ENCODE measurements at places on chromosomes 1 and 21.

GRCh38 chr1:17563494-17564281, 24.2 kb downstream of the ARHGEF10L start:
- no peak for DNase-seq

DNA sequence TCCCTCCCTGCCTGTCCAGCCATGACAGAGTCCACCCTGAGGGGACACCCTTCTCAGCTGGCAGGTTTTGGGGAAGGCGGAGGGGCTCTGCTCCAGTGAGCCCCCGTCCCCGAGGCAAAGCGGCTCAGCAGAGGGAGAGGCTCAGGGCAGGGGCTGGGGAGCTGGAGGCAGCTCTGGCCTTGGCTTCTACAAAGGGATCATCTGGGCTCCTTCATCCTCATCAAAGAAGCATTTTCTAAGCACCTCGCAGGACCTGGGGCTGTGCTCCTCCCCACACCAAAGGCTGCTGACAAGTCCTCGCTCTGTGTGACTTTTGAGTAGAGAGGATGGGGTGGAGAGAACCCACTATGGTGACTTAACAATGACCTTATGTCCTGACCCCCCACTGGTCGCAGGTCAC, 21.0 kb upstream of the CLSTN1 start:
- DNase-seq = no peak

GRCh38 chr1:174939775-174940545, 59.8 kb upstream of the CACYBP start:
- no peak for DNase-seq

DNA sequence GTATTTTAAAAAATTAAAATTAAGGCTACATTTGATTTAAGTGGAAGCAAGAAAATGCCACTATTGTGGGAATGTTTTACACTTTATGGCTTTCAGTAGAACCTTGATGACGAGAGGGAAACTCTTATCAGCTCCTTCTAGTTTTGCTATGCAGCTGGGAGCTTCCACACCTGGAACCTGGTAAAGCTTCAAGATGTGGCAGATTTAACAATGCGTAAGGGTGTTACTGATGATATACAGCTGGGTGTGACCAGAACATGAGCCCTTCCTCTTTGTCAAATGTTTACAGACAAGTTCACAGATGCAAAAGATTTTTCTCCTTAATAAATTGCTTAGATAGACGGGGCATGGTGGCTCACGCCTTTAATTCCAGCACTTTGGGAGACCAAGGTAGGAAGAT, 20.3 kb downstream of the TTC13 start:
- no peak for DNase-seq

DNA sequence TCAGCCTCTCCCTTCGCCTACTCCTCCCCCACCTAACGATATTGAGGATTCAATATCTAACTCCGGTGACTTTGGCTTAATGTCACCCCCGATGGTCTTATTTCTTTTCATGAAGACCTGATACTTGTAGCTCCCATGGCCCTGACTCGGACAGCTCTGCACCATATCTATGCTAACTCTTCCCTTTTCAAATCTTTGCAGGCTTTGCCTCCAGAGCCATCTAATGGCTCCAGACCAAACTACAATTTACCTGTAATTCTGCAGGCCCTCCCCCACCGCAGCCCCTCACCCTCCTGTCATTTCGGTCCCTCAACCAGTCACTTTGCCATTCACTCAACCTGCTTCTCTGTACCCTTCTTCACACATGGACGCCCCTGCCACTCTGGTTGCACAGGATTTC, 7.9 kb upstream of the GSTM5 start:
- no peak for DNase-seq

- DNase-seq = no peak
Measured at GRCh38 chr1:220915117-220915440, 35.8 kb downstream of the HLX start.

- no peak for DNase-seq
Measured at GRCh38 chr1:156217871-156218270, 5.1 kb downstream of the PMF1 start.

DNA sequence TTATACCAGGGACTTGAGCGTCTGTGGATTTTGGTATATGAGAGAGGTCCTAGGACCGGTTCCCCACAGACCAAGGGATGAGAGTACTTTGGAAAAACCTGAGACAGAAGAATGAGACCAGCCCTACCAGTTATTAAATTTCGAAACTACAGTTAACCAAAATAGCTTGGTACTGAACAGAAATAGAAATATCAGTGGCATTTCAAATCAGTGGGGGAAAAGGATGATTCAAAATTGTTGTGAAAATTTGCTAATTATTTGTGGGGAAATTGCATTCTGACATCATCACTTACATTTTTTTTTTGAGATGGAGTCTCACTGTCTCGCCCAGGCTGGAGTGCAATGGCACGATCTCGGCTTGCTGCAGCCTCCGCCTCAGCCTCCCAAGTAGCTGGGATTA, 8.2 kb downstream of the EXOC8 start:
- no peak for DNase-seq

- DNase-seq = no peak
Measured at GRCh38 chr1:61054601-61054993, 27.8 kb upstream of the NFIA start.

GRCh38 chr1:229191066-229191674, 79.7 kb upstream of the RAB4A start:
- DNase-seq = no peak

DNA sequence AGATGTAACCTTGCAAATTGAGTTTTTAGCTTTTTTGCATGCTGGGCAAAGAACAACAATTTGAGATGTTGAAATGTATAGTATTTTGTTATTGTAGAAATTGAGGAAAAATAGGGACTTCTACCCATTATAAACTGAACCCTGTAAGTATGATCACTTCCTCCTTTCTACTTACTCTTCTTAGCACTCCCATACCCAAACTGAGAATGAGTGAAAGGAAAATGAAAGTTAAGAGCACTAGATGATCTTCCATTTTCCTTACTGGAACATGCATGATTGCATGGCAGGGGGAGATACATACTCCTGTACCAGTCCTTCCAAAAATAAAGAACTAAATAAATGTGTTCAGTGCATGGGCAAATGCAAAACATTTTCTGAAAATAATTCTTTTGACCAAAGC, 107.4 kb upstream of the KIAA1614 start:
- no peak for DNase-seq

DNA sequence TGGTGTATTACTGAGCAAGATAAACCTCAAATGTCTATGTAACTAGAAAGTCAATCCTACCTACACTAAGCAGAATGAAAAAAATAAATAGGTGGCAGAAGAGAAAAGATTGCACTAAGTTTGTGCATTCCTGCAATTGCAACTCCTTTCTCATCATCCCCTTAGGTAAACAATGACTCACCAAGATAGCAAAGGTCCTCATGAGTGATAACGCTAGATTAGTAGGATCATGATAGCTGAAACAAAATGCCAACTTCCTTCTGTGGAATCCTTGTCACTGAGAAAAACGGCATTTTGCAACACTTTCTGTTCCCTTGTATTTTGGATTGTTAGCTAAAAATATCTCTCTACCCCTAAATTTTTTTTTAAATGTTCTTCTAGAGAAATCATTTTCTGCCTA, 20.0 kb upstream of the FCER1A start:
- DNase-seq = no peak

DNA sequence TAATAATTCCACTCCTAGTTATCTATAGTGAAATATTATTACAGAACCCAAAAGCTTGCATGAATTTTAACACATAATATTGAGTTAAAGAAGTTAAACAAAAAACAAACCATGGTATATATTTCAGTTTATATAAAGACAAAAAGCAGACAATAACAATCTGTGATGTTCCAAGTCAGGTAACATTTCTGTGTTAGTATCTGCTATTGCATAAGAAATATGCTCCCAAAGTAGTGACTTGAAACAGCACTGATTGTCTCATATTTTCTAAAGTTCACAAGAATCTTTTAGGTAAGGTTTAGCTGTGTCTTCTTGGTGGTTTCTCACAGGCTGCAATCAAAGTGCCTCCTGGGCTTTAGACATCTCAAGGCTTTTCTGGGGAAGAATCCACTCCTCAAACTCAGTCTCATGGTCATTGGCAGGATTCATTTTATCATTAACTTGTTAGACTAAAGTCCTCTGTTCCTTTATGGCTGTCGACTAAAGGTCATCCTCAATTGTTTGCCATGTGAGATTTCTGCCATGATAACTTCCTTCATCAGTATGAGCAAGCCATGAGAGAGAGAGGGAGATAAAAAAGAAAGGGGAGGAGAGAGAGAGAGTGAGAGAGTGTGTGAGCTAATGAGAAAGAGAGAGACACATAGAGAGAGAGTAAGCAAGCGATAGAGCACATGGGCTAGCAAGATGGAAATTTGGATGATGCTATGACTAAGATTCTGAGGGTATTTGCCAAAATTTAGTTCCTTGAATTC, 19.9 kb downstream of the GBP1 start:
- DNase-seq = no peak

- no peak for DNase-seq
Measured at GRCh38 chr1:97046765-97047420, 325.3 kb downstream of the PTBP2 start.

GRCh38 chr1:25107643-25108010, 124.7 kb downstream of the SYF2 start:
- peak; percentile 32 for DNase-seq

DNA sequence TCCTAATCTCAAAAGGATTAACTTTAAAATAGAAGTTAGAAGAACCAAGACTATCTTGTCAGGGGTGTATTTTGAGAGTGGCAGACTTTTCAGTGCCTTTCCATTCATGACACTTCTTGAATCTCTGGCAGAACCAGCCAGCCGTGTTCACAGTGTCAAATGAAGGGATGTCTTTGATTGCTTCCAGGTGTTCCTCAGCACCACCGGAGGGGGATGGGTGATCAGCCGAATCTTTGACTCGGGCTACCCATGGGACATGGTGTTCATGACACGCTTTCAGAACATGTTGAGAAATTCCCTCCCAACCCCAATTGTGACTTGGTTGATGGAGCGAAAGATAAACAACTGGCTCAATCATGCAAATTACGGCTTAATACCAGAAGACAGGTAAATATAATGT, 32.3 kb downstream of the FMO1 start:
- no peak for DNase-seq

DNA sequence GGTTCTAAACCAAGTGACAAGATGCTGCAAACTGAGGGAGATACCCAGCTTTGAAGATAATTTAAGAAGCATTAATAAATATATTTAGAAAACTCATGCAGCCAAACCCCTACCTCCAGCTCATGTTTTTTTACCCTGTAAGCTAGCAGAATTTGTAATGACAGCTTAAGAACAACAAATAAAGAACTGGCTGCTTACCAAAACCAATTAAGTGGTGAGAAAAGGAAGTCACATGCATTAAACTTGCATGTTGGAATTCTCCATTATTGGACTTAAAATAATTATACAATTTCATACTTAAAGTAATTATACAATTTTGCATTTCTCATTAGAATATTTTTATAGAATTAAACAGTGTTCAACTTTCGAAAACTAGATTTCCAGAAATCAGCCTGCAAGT, 75.6 kb upstream of the CNIH3 start:
- no peak for DNase-seq
